PC-9 (cell line): ENCODE measurements at places on chromosomes 4 and X.

GRCh38 chrX:9646471-9647224 lies 119.0 kb downstream of the GPR143 start:
- H3K36me3 ChIP-seq: no peaks in the 10 kb centered on the region
- no peak overlapping the region for H3K27ac ChIP-seq
- DNase-seq: no peak
- no peaks in the 10 kb centered on the region for H3K4me1 ChIP-seq
- H3K4me3 ChIP-seq: no peak overlapping the region
- no peaks in the 10 kb centered on the region for H3K27me3 ChIP-seq

GRCh38 chr4:176217510-176217909 lies 22.1 kb upstream of the SPATA4 start:
- no peaks in the 10 kb centered on the region for H3K27me3 ChIP-seq
- no peaks in the 10 kb centered on the region for H3K4me1 ChIP-seq
- no peak for DNase-seq

- H3K4me3 ChIP-seq: no peak overlapping the region
- no peak for DNase-seq
- H3K27me3 ChIP-seq: no peaks in the 10 kb centered on the region
- H3K27ac ChIP-seq: no peak overlapping the region
Measured at GRCh38 chr4:149765630-149766029, 50.0 kb downstream of the IQCM start.

- DNase-seq: no peak
- H3K4me3 ChIP-seq: no peak overlapping the region
- H3K36me3 ChIP-seq: no peaks in the 10 kb centered on the region
- no peaks in the 10 kb centered on the region for H3K4me1 ChIP-seq
- H3K27ac ChIP-seq: no peak overlapping the region
- no peaks in the 10 kb centered on the region for H3K27me3 ChIP-seq
Measured at GRCh38 chr4:4685810-4686795, 144.3 kb upstream of the STX18 start.

GRCh38 chr4:112343330-112344080 lies 46.3 kb downstream of the ALPK1 start:
- H3K36me3 ChIP-seq: no peaks in the 10 kb centered on the region
- H3K4me3 ChIP-seq: no peak overlapping the region
- H3K4me1 ChIP-seq: no peaks in the 10 kb centered on the region
- H3K27me3 ChIP-seq: no peaks in the 10 kb centered on the region

DNA sequence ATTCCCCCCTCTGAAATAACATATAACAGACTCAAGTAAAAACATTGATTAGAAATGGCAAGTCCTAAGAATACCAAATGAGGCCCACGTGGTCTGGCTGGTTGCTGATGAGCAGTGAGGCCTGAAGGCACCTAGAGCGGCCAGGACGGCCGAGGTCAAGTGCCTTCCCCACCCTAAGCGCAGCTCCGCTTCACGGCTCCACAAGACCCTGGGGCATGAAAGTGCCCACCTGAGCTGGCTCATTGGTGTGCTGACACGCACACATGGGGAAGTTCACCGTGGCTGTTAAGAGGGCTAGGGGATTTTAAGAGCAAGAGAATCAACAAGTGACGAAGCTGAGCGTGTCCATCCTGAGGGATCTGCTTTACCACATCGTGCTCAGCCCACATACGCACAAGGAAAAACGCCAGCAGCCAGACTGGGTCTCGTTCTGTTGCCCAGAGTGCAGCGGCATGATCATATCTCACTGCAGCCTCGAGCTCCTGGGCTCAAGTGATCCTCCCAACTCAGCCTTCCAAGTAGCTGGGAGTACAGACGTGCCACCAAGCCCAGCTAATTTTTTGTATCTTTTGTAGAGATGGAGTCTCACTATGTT lies 22.4 kb downstream of the DCTD start:
- H3K36me3 ChIP-seq: no peaks in the 10 kb centered on the region
- H3K27ac ChIP-seq: no peak overlapping the region
- no peak overlapping the region for H3K4me3 ChIP-seq
- no peaks in the 10 kb centered on the region for H3K4me1 ChIP-seq
